ENCODE measurements at places on chromosomes 6 and 20. TPM values are rescaled to one million over a fixed set of nuclear protein-coding genes. Genes with fewer than 3 reads are reported as not detected.
A peak's percentile ranks its signal among the peaks of the same experiment; 100 is the strongest.

DNA sequence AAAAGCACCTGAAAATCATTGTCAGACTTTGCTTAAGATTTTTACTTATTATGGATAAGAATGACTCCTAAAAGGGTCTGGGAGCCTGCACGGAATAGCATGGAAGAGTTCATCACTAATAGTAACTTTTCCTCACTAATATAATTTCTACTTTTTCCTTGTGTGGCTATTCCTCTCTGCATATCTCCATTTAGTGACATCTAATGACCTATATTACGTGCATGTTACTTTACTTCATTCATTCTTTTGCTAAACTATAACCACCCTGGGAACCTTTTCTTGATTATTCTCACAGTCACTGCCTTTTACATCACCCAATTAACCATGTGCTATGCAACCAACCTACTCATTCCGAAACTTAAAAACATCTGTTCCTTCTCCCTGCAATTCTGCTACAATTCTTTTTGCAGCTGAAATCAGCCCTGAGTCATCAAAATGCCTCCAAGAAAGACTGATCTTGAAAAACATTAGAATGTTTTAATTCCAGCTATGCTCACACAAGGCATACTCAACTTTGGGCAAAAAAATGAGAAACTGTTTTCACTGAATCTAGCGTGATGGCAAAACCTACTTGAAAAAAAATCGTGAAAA lies 313.3 kb downstream of the RNGTT start:
- no peak for DNase-seq

- no peak for DNase-seq
These were observed 22.5 kb downstream of the PLAGL2 start for GRCh38 chr20:32184961-32185603.

FAM83D gene
- total RNA-seq: 9.4 TPM

DNA sequence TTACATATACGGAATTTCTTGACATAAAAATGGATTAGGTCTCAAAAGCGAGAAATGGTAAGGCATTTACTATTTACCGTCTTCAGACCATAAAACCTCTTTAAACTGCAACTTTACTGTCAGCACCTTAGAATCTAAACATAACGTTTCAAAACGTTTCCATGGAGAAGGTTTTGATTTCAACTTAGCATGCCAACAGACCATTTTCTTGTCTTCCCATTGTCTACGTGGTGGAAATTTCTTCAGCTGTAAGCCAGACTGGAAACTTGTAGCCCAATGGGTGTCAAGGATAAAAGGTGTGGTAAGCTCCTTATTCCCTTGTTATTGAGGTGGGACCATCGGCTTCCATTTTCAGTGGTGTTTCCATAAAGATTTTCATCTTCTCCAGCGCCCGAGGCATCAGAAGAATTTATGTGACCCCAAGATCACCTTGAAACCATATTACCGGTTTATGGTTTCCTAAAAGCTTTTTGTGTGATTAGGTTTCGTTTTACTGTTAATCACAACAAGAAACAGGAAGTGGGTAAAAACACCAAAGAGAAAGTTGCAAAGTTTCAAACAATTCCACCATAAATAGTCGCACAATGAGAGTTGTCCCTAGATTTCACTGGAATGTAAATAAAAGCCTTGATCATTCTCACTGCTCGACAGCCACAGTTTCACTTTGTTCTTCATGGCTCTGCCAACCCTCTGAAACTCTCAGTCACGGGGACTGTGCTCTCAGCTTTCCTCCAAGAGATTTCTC lies 63.0 kb upstream of the CD2AP start:
- no peak for DNase-seq

GRCh38 chr20:44489931-44490330 lies 14.3 kb downstream of the TTPAL start:
- no peak for DNase-seq

OLIG3 gene
- total RNA-seq: not detected

DNA sequence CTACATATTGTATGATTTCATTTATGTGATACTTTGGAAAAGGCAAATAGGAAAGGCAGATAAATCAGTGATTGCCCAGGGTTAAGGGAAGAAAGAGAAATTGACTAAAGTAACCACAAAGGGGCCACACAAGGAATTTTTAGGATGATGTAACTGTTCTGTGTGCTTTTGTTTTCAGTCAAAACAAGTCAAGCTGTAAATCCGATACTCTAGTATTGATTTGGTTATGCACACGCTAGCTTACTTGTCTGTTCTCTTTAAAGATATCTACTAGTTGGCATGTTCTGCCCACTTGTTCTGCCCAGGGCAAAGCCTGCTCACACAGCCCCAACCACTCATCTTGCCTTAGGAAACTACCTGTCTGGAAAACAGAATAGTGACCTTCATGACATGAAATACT lies 6.4 kb downstream of the FBXL4 start:
- no peak for DNase-seq

DNA sequence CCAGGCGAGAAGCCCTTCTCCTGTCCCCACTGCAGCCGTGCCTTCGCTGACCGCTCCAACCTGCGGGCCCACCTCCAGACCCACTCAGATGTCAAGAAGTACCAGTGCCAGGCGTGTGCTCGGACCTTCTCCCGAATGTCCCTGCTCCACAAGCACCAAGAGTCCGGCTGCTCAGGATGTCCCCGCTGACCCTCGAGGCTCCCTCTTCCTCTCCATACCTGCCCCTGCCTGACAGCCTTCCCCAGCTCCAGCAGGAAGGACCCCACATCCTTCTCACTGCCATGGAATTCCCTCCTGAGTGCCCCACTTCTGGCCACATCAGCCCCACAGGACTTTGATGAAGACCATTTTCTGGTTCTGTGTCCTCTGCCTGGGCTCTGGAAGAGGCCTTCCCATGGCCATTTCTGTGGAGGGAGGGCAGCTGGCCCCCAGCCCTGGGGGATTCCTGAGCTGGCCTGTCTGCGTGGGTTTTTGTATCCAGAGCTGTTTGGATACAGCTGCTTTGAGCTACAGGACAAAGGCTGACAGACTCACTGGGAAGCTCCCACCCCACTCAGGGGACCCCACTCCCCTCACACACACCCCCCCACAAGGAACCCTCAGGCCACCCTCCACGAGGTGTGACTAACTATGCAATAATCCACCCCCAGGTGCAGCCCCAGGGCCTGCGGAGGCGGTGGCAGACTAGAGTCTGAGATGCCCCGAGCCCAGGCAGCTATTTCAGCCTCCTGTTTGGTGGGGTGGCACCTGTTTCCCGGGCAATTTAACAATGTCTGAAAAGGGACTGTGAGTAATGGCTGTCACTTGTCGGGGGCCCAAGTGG lies 5.3 kb downstream of the SNAI1 start:
- DNase-seq: no peak

DNA sequence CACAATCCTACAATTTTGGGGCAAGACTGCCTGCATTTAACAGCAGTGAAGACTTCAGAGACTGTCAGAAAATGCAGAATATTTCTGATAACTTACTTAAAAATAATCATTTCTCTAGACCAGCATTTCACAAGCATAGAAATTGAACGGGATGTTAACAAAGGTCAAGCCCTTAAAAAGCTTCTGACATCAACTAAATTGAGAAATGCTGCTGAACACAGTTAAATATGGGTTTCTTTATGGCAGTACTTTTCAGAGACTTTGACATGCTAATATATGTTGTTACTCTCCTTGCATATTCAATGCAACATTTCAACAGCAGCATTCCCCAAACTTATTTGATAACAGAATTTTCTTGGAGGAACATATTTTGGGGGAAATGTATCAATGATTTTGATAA lies 84.5 kb downstream of the KIF13A start:
- DNase-seq: no peak

DNA sequence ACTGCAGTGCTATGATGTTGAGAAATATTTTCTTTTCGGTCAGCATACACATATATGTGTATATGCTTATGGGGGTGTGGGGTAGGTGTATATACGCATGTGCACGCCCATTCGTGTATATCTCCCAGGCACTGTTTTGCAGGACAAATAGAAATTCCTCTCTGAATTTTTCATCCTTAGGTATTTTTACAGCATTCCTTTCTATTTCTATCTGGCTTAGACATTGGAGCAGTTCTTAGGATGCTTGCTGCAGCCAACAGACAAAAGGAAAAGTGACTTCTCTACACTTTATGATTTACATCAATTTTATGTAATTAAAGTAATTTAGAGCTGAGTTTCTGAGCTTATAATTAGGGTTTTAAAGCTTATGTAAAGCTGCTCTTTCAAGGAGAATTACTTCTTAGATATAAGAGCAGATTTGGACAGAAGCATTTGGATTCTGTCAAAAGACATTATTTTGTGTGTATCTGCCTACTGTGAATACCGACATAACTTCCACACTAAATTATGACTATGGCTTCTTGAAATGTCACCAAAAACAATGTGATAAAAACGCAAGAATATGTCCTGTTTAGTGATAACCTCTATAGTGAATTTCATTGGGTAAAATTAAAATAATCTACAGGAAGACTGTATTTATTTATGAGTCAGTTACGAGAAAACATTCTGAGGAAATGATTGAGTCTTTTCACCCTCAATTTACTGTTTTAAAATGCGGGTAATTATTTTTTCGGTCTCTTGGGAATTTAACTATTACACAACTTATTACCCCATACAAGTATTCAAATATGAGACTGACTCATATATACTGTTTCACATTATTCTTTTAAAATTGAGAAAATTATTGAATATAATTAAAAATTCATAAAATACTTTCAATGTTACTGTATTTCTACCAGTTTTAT lies 21.3 kb upstream of the CEP43 start:
- DNase-seq: no peak

- no peak for DNase-seq
These were observed 593 bp downstream of the MMP24 start for GRCh38 chr20:35226884-35227681.

XKR7 gene
- 0.06 TPM for total RNA-seq

GRCh38 chr6:16163535-16164300 lies 34.8 kb downstream of the MYLIP start:
- no peak for DNase-seq

F13A1 gene
- total RNA-seq: 26.9 TPM

GRCh38 chr20:40999841-41000240 lies 28.8 kb upstream of the TOP1 start:
- DNase-seq: no peak

DNA sequence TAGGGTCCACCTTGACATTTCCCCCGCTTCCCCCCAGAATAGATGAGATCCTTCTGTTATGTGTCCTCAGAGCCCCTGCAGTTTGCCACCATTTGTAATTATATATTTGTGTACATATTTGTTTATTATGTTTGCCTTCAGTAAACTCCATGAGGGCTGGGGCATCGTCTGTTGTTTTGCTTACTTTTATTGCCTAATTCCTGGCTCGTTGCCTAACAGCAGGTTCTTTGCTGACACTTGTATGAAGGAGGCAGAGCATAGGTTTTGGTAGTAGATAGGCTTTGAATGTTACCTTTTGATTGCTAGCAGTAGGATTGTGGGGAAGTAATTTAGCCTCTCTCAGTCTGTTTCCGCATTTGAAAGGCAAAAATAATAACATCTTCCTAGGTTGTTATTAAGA lies 9.9 kb downstream of the MAP3K4 start:
- no peak for DNase-seq

DNA sequence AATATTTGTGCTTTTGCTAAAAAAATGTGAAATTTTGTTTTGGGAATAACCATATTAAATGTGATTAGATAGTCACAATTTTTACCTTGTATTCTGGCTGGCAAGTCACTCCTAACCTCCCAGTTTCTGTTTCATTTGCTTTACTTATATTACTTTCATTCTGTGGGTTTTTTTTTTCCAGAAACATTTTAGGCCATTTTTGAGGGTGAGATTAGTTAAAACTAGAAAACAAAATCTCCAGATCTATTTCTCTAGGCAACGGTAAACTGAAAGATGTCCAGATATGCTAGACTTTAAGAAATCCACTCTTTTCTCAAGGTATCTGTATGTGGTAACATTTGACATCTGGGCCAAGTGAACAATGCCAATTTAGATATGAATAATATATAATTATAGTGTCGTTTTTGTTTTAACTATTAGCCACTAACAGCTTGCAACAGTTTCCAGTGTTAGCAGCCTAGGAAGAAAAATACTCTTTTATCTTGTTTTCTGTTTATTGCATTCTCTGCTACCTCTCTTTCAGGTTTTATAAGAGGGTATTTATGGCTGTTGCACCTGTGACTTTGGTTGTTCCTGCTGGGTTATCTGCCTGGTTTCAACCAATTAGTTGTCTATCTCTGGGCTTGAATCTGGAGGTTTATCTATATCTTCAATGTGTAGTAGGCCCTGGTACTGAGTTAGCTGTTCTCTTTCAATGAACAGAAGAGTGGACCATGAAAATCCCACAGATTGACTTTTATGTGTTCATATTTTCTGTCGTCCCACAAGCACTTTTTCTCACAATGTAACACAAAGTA lies 260.9 kb downstream of the NKAIN2 start:
- DNase-seq: no peak

- no peak for DNase-seq
These were observed 17.7 kb upstream of the DST start for GRCh38 chr6:56660381-56660730.

GRCh38 chr20:719816-720215 lies 44.2 kb upstream of the SCRT2 start:
- DNase-seq: no peak

FILIP1 gene
- 6.5 TPM for total RNA-seq

DNA sequence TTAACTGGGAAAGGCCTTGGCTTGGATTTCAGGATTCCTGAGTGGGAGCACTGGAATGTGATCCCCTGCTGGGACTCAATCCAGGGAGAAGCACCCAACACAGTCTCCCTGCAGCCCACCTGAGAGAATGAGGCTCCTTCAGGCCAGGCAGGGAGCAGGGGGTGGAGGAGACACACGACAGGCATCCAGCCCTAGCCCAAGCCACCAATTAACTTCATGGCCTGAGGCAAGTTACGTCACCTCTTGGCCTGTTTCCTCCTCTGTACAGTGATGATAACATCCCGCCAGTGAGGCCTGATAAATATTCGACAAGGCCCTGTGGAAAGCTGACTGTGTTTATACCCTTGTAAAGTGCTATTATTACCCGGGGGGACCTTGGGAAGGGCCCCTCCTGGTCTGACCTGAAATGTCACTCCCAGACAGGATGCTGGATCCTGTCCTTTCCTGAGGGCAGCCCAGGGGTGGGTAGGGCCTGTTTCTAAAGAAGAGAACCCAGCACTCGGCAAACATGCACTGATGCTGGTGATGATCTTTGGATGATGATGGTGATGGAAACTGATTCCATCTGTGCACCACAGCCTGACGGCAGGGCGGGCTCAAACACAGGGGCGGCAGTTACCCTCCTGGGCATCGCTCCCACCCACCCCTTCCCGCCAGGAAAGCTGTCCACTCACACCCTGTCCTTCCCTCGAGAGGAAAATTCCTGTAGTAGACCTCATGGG lies 12.4 kb downstream of the FRS3 start:
- peak; percentile 51 for DNase-seq

DNA sequence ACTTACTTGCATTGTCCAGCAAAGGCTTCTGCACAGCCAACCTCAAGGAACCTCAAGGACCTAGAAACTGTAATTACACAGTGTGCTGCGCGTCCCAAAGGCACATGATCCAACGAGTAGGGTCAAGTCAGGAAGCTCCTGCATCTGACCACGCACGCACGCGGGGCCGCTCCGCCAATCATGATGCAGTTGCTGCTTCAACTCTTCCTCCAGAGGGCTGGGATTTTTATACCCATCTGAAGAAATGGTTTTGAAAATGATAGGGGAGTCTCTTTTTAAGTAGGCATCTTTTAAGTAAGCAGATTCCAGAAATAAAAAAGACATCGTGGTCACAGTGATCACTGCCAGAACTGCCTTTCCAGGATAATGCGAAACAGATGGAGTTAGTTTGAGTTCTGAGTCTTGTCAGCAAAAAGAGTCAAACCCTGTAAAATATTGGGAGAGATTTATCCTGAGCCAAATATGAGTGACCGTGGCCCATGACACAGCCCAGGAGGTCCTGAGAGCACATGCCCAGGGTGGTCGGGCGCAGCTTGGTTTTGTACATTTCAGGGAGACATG lies 34.0 kb downstream of the KIF25 start:
- DNase-seq: no peak

GRCh38 chr20:50101887-50102286 lies 11.1 kb downstream of the UBE2V1 start:
- no peak for DNase-seq
